ENCODE measurements at places on chromosomes 2 and 18.

- DNase-seq: no peak
These were observed 3.4 kb downstream of the CYRIA start for GRCh38 chr2:16661936-16662839.

DNA sequence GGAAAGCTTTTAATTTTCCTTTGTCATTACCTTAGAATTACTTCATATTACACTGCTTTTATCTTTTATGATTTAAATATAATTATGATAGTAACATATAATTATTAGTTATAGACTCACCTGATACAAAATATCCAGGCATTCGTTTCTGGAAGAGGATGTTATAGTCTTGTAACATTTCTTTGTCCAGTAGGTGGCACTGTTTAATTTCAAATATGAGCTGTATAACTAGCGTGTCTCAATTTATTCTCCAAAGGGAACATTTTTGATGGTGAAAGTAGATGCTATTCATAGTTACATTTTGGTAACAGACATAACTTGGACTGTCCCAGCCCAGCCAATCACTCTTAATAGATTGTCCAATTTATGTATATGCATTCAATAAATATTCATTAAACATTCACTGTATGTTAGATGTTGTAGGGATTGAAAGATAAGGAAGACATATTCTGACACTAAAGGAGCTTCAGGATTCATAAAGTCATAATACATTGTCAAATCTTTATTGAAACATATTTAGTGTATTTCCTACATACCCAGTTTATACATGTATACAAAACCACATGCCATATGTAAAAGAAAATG is 19.2 kb downstream of the DAW1 start:
- DNase-seq: no peak

DNA sequence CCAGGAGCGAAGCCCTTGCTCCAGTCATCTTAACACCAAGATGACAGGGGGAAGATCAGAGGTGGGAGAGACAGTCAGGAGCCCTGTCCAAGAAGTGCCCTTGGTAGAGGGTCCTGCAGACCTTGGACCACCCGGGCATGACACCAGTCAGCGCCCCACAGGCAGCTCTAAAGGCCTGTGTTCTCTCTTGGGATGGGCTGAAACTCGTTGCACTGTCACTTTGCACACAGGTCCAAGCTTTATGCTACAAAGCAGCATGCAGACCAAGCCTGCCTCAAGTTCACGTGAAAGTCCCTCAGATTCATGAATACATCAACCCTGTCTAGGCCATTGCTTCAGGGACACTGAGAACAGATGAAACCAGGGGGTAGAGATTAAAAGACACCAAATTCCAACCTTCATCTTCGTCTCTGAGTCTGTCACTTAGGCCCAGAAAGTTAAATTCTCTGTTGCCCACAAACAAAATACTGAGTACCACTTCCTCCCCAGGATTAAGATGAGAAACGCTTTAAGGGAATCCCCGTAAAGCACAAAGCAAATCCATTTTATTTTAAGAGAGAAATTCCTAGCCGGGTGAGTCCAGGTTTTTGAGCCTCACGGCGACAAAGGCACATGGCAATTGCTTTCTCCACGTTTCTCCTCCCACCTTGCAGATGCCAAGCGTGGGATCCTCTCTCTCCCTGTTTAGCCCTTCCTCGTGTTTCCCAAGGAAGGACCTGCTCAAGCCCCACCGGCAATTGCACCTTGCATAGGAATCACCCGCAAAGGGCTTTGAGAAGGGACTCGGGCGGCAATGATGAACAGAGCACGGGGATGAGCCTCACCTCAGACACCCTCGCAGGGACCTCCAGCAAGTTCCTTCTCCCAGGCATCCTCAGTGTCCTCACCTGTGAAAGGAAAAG is 75.0 kb upstream of the ID2 start:
- no peak for DNase-seq

DNA sequence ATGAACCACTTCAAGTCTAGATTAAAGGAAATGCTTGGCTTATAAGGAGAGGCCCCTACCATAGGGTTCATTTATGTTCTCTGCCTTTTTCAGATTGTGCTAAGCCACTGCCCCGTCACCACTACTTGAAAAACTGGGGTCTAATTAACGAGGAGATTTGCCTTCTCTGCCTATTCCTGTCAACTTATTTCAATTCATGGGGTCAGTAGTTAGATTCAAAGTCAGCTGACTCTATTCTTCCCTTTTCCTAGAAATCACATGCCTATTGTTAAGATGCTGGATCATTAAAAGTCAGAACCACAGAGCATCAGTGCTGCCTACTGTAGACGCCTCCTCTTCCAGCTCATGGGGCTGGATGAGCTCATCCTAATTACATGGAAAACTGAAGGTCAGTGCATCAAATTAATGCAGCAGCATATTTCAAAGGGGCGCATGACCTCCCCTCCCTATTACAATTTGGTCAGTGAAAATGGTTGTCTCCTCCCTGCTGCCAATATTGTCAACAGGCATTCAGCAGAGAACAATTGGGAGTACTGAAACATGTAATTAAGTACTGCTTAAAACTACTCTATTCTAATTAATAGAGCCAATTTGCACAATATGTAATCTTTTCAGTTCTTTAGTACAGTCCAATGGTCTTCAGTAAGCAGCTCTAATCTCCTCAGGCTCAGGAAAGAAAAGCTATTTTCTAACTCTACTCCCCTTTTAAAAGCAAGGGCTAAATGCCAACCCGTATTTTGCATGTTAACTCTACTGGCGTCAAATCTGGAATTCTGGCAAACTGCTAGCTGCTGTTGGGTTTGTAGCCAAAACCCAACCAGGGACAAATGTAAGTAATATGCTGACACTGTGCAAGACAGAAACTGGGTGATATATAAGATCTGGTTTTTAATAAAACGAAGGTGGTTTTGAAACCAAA is 117.4 kb upstream of the ITGB6 start:
- no peak for DNase-seq

- no peak for DNase-seq
These were observed 134.8 kb downstream of the CMPK2 start for GRCh38 chr2:6730649-6731532.

- DNase-seq: no peak
These were observed 39.2 kb upstream of the IL1R2 start for GRCh38 chr2:101952551-101952950.

DNA sequence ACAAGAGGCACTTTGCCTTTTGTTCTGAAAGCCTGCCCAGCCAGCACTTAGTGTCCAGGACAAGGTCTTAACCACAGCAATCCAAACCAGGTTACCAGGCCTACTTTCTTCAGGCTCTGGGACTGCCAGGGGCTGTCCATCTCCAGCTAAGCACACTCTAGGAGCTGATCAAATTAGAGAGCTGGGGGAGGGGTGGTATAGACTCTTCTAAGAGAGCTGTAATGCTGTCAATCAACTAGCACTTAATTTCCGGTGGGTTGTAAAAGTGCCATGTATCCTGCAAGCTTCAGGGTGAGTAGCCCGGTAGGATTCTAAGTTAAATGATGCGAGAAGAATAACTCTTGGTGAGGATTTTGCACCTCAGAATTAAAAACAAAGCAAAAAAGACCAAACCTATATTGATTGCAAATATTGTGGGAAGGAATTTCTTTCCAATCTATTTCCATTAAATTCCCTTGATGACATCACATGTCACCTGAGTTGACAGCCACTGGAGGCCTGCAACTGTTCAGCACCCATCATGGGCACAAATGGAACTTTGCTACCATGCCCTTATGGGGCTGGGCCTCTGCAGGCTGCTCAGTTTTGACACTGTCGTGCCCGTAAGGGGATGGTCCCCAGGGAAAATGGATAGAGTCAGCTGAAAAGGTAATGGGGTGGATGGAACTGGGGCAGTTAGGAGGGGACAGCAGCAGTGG is 8.7 kb upstream of the COX7A2L start:
- DNase-seq: no peak
